ENCODE measurements at places on chromosomes 2 and 18.

DNA sequence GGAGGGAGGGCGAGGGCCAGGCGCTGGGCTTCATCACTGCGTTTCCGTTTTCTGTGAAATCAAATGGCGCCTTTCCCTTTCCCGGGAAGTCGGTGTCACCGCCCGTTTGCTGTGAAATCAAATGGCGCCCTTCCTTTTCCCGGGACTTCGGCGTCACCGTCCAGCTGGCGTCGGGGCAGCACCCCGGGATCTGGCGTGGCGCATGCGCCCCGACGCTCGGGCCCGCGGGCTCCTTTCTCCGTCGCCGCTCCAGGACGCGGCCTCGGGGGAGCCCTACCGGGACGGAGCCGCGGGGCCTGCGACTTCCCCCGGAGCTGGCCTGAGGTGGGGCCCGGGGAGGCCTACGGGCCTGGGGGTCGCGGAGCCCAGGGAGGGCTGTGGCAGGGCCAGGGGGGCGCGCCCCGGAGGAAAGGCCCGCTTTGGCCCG, at the start of gene FAM228A:
FAM228A (plus strand) TSS at position 203 of the 427 bp plus-strand sequence. CDS start 428 bp downstream, outside the sequence.
- no peak for DNase-seq

DNA sequence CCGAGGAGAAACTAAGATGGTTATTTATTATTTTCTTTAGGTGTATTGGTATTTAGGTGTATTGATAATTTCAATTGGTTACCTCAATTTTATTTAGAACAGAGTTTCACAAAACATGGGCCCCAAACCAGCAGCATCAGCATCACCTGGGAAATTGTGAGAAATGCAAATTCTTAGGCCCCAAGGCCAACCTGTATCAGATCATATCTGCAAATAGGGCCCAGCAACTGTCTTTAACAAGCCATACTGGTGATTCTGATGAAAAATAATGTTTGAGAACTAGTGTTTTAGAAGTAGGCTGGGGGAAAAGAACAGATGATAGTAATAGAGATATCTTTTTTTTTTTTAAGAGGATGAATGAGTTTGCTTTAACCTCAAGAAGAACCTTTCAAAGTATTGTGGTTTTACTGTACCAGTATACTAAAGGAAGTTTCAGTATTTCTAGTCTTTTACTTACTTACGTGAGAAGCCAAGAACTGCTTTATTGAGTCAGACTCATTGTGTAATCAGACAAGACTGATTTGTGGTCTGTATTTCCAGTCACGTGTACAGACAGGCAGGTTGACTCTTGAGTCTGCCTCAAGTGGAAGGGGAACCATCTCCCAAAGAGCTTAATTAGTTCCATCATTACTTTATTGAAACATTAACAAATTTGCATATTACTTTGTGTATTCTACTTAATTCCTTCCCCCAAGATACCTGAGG, 60.4 kb upstream of the GAREM1 start:
- DNase-seq: no peak

DNA sequence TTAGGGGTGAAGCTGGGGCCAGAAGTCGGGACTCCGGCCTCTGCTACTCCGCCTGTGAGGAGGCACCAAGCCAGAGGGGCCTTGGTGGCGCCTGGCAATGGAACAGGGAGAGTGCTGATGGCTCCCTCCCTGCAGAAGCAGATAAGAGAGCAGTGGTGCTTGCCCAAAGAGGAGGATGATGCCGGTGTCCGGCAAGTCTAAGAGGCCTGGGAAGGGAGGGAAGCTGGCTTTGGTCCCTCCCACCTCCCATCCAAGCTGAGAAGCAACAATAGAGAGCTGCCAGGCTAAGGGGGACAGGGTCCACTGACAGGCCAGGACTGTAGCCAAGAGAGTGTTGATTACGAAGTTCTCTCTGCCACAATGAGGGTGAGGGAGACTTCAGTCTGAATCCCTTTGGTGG, 479.5 kb downstream of the TNS1 start:
- no peak for DNase-seq

- DNase-seq: no peak
These were observed 63.6 kb downstream of the CLHC1 start for GRCh38 chr2:55168221-55169154.

DNA sequence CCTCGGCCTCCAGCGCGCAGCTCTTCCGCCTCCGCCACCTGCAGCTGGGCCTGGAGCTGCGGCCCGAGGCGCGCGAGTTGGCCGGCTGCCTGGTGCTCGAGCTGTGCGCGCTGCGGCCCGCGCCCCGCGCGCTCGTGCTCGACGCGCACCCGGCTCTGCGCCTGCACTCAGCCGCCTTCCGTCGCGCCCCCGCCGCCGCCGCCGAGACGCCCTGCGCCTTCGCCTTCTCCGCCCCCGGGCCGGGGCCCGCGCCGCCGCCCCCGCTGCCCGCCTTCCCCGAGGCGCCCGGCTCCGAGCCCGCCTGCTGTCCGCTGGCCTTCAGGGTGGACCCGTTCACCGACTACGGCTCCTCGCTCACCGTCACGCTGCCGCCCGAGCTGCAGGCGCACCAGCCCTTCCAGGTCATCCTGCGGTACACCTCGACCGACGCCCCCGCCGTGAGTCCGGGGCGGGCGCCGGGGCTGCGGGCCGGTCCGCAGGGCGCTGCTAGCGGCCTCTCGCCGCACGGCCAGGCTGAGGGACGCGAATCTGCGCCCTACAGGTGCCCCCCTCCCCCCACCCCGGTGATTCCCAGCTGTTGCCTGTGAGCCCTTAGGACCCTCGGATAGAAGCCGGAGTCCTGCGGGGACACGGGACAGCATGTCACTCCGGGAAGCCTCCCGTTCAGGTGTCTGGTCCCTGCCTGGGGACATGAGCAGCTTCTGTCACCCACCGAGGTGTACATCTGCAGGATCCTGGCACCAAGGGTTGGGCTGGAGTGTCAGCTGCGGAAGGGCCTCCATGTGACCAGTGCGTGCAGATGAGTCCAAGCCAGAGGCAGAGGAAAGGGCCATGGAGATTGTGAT, 616 bp downstream of the RNPEPL1 start:
- peak; percentile 71 for DNase-seq
